ENCODE measurements at places on chromosomes 5 and 9.

- DNase-seq: no peak
These were observed 27.4 kb downstream of the SLC36A1 start for GRCh38 chr5:151474799-151475198.

DNA sequence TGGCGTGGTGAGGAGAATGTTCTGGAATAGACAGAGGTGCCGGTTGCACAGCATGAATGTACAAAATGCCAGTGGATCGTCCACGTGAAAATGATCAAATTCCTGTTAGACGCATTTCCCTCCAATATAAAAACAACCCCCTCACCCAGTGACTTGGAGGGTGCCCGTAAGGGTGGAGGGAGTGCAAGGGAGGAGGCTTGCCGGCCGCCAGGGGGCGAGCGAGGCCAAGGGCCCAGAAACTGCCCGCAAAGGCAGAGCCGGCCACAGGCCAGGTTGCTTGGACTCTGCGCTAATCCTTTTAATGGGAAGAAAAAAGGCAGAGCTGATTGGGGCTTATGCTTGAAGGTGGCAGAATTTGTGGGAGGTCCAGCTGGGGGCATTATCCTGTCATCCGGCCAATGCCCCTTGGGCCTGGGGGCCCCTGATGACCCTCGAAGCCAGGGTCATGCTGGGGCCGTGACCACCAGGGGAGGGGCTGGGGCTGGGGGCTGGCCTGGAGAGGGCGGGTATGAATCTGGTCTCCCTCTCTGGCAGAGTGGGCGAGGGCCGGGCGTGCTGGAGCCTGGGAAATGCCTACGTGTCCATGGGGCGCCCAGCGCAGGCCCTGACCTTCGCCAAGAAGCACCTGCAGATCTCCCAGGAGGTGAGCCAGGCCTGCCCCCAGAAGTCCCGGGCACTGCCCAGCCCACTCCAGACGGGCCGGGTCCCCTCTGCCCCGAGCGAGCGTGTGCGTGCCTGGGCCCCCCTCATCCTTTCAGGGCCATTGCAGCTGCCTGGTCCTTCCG, 12.0 kb downstream of the GPSM1 start:
- DNase-seq: peak; percentile 83

GRCh38 chr9:79584655-79584982, 12.9 kb downstream of the TLE4 start:
- DNase-seq: no peak

DNA sequence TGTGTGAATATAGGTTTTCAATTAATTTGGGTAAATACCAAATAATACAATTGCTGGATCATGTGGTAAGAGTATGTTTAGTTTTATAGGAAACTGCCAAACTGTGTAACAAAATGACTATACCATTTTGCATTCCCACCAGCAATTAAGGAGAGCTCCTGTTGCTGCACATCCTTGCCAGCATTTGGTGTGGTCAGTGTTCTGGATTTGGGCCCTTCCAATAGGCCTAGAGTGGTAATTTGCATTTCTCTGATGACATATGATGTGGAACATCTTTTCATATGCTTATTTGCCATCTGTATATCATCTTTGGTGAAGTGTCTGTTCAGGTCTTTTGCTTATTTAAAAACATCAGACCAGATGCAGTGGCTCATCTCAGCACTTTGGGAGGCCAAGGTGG, 11.6 kb upstream of the RFK start:
- DNase-seq: no peak

- peak; percentile 41 for DNase-seq
These were observed 55.1 kb upstream of the XPA start for GRCh38 chr9:97752274-97752673.

- no peak for DNase-seq
These were observed 106.9 kb upstream of the COL5A1 start for GRCh38 chr9:134534661-134535080.

DNA sequence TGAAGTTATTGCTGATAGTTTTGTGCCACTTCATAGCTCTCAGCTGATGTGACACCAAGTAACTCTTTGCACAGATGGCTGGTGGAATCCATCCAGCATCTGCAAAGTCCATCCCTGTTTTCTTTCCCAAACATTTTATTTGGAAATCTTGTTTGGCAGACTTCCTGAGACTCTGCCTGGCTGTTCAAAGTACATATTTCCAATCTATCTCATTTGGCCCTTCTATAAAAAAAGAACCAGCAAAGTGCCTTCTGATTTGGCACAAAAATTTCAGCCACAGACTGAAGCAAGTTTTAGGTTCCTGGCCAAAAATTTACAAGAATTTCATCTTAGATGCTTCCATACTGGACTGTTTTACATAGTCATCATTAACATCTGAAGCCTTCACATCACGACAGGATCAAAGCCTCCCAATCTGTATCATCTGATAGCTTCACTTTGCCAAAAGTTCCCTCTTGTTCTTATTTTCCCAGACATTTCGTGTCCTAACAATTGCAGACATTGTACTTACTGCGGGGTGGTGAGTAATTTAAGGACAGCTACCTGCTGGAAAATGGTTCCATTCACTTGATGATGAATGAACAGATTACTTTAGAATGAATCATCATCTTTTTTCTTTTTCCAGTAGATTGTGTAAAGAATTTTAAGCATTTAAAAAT, 377.3 kb downstream of the KIAA0825 start:
- no peak for DNase-seq

GRCh38 chr5:168472329-168472728, 13.9 kb upstream of the RARS1 start:
- no peak for DNase-seq

DNA sequence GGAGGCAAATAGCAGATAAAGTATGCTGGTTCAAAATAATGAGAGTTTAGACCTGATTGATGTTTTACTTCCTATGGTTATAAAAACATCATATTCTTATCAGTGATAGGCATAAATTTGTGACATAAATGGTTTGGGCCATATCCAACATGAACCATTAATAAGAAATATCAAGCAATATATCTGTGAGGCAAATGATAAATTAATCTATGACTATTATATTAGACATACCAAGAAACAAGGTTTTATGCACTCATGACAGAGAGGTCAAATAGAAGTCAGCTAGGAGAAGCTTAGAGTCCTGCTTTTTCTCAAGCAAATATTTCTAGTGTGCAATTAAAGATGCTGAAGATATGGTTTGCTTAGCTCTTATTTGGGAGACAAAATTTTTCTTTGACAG, 10.4 kb downstream of the SMIM3 start:
- DNase-seq: no peak

DNA sequence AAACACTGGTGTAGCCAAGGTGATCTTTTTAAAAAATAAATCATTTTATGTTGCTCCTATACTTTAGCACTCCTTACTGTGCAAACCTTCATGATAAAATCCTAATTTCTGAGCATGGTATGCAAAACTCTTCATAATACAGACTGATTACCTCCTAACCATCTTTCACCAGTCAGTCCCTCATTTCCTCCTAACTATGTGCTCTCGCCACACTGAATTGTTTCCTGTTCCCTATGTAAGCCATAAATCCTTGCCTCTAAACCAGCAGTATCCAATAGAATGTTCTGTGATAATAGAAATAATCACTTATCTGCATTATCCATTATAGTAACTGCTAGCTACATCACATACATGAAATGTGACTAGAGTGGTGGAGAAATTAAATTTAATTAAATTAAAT, 10.7 kb downstream of the AP3B1 start:
- DNase-seq: no peak

DNA sequence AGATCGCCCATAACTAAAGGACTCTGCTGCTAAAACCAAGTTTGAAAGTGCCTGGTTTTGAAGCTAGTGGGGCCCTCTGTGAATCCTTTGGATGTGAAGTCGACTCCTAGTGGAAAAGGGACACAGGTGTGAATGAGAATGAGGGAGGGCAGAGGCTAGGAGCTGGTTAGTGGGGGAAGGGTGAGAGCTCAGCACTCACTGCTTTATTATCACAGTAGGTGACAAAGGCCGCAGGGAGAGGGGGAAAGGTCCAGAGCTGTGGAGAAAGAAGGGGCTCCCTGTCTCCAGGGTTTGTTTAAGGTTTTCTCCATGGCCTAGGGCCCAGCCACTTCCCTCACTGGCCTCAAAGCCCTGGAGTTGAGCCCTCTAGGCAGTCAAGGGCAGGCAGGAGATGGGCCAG, 3.5 kb downstream of the HDHD3 start:
- DNase-seq: peak; percentile 82

DNA sequence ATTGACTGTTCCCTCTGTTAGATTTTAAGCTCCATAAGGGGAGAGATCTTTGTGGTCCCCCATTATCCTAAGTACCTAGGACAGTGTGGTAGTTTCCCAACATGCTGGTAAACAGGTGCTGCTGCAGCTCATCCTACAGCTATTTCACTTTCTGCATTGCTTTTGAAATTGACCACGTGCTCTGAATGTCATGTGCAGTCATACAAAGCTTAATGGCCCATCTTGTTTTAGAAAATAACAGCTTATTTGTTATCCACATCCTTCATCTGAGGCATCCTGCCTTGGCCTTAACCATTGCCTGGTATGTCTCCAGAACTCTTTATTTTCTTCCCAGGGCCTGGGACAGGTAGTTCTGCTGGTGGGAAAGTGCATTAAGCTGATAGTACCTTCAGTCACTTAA, 14.7 kb downstream of the PIK3R1 start:
- DNase-seq: no peak

DNA sequence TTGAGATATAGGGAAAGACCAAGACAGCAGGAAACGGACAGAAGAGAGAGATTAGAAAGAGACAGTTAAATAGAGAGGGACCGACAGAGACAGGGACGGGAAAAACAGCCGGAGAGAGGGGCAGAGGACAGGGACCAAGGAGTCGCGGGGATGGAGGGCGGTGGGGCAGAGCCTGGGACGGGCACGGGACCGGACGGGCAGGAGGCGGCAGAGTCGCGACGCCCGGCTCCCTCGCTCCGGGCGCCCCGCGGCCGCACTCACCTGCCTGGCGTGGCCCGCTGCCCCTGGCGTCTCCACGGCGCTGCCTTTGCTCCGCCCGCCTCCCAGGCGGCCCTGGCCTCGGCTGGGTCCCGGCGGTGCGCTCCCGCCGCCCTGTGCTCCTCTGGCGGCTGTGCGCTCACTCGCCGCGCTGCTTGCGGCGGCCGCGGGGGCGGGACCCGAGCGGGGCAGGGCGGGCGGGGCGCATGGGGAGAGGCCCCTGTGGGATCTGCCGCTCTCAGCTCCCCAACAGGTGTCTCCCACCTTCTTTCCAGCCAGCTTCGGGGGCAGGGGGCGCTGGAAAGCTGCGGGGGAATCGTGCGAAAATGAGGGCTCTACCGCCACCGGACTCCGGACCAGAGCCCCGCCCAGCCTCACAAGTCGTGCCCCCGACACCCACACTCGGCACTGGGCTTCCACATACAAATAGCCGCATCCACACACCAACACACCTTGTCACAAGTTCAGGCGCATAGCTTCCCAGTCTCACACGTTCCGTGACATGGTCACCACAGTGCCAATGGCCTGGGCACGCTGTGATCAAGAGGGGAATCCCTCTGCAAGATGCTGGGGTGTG, at the start of gene ARID3C:
TSS of gene ARID3C (minus strand) at position 411 of the 835 bp plus-strand sequence. CDS start 1,052 bp downstream, outside the sequence.
- peak; percentile 72 for DNase-seq

DNA sequence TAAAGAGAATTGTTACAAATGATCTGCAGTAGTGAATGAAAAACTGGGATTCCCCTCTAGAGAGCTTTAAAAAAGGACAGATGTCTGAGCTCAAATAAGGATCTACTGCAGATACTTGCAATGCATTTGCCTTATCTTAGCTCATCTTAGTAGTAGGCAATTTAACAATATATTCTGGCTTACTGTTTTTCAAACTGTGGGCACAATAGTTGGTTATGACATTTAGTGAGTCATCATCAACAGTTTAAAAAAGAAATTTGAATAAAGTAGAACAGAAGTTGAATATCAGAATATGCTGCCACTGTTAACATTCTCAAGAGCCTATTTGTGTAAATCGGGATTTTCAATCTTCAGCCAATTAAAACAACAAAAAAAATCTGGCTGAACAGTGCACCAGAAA, 6.7 kb upstream of the CAST start:
- DNase-seq: no peak

GRCh38 chr9:126953041-126953809, 38.6 kb downstream of the RALGPS1 start:
- DNase-seq: no peak

DNA sequence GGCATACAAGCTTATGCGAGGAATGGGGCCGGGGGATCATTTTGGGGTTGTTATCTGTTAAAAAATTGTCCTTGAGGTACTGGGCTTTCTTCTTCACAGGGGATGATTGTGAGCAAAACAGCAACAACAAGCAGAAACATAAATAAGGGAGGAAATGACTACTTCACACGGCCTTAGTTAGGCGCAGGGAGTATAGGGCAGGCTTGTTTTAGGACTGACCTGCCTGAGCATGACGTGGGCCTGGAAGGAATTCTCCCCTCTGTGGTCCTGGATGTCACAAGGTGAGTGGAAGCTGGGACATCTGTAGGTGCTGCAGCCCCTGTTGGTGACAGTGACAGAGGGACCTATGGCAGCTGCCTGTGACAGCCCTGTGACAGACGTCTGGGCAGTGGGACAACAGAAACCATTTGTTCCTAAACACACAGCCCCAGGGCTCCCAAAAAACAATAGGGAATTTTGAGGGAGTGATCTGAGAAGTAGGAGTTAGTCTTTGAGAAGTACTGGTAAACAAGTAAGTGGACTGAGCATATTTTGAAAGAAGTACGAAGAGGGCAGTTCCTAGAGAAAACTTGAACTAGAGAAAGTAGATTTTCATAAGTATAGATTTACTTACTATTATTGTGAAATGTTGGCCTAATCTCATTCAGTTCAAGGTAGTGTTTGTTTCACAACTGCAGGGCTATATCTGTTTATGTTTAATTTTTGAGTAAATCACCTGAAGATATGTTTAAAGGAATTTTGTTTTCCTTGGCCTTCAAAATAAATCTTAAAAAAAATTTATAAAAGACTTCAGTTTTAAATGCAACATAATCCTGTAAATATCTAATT, 113.1 kb downstream of the KDM4C start:
- DNase-seq: no peak

GRCh38 chr9:3479514-3480352, 46.1 kb downstream of the RFX3 start:
- no peak for DNase-seq

- DNase-seq: no peak
These were observed 58.9 kb upstream of the ANKH start for GRCh38 chr5:14930486-14930885.

GRCh38 chr5:43422143-43422542, 10.0 kb upstream of the CCL28 start:
- DNase-seq: peak; percentile 86

- DNase-seq: no peak
These were observed 144.8 kb downstream of the NR3C1 start for GRCh38 chr5:143258559-143259253.

- DNase-seq: no peak
These were observed 79.6 kb upstream of the MAST4 start for GRCh38 chr5:66516550-66516949.

- DNase-seq: no peak
These were observed 53.5 kb upstream of the PTPN3 start for GRCh38 chr9:109551651-109552050.

DNA sequence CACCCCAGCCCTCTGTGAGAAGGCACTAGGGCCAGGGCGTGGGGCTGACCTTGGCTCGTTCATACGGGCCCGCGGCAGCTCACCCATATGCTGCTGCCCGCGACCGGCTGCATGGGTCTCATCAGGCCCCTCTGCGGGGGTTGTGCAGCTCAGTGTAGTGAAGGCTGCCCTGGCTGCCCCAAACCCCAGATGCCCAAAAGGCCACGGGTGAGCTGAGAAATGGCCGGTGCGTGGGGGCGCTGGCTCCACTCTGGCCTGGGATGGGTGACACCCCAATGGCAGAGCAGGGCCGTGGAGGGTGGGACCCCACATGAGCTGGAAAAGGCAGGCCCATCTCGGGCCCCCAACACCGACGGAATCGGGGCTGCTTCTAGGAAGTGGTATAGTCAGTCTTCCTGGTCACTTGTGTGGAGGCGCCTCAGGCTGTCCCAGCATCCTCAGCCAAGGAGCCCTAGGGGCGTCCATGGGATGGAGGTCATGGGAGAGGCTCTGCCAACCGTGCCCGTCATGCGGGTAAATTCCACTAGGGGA, 19.4 kb upstream of the LRRC14B start:
- no peak for DNase-seq
